Upper lobe of right lung (tissue), 1 donor: ENCODE measurements at places on chromosomes 3 and 15.

DNA sequence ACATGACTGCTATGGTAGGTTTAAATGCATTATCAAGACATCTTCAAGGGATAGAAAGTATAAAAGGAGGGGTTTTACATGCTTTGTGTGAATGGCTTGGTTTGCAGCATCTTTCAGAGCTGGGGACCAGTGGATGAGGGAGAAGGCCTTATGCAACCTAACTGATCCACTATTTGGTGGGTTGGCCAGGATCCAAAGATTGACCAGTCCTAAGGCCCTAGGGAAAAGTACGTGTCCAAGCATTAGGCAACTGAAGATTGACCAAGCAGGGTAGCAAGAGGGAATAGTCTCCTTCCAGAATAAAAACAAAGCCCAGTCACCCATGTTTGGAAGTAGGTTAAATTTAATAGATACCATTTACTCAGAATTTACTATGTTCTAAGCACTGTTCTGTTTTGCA lies 509.3 kb downstream of the EPHB1 start:
- DNase-seq: no peak

GRCh38 chr15:49697121-49697520 lies 76.3 kb downstream of the DTWD1 start:
- no peak for DNase-seq

DNA sequence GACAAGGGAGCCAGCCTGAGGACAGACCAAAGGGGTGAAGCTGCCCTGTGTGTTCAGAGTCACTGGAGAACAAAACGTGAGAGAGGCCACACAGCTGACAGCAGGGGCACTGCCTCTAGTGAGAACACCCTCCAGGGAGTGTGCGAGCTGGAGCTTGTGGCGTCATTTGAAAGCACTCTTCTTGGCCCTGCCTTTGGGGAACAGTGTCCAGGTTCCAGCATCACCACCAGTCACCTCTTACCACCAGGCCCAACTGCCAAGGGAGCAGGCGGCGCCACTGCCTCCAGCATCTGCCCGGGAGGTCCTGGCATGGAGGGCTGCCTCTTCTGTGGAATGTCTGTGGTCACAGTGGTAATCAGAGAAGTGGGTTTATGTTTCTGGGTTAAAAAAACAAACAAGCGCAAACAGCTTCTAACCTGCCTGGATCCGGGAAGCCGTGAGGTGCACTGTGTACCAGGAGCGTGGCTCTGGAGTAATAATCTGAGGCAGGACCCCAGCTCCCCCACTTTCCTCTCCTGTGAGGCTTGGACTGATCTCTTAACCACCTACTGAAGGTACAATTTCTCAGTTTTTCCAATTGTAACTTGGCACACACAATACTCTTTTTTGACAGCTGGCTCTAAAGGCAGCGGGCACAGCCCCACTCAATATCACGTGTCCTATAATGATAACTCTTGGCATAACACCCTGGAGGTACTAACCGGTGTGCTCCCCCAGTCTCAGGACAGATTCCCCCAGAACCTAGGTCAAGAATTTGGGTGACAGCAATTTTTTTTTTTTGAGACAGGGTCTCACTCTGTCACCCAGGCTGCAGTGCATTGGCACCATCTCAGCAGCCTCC lies 32.2 kb upstream of the CDCP1 start:
- no peak for DNase-seq

DNA sequence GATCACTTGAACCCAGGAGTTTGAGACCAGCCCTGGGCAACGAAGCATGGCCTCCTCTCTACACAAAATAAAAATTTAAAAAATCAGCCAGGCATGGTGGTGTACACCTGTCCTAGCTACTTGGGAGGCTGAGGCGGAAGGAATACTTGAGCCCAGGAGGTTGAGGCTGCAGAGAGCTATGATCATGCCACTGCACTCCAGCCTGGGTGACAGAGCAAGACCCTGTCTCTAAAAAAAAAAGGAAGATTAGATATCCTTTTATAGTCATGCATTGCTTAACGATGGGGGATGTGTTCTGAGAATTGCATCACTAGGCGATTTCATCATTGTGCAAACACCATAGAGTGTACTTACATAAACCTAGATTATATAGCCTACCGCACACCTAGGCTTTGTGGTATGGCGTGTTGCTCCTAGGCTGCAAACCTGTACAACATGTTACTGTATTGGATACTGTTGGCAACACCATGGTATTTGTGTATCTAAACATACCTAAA lies 12.6 kb downstream of the ALAS1 start:
- DNase-seq: no peak

DNA sequence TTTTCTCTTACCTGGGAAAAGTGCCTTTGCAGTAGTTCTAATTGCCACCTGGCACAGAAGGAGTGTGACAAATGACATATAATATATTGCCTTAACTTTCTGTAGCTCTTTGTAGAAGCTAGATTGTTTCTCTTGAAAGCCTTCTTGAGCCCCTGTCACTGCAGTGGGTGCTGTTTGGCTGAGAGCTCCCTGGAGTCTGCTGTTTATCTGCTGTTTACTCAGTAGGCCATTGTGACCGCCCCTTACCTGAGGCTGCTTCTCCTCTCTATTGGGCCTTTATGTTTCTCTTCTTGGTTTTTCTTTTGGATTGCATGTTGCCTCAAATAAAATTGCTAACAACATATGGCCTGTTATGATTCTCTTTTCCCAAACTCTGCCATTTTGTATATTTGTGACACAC lies 16.7 kb downstream of the MAP2K5 start:
- no peak for DNase-seq
